ENCODE measurements at places on chromosomes 11 and 22.

GRCh38 chr11:9462172-9462799, 1.5 kb downstream of the ZNF143 start:
- no peak for DNase-seq

GRCh38 chr22:30426388-30427353, 1.1 kb downstream of the MTFP1 start:
- peak; percentile 75 for DNase-seq

- no peak for DNase-seq
Measured at GRCh38 chr11:33842236-33842915, 49.5 kb downstream of the LMO2 start.

GRCh38 chr11:125621995-125622394, 3.0 kb upstream of the CHEK1 start:
- no peak for DNase-seq

DNA sequence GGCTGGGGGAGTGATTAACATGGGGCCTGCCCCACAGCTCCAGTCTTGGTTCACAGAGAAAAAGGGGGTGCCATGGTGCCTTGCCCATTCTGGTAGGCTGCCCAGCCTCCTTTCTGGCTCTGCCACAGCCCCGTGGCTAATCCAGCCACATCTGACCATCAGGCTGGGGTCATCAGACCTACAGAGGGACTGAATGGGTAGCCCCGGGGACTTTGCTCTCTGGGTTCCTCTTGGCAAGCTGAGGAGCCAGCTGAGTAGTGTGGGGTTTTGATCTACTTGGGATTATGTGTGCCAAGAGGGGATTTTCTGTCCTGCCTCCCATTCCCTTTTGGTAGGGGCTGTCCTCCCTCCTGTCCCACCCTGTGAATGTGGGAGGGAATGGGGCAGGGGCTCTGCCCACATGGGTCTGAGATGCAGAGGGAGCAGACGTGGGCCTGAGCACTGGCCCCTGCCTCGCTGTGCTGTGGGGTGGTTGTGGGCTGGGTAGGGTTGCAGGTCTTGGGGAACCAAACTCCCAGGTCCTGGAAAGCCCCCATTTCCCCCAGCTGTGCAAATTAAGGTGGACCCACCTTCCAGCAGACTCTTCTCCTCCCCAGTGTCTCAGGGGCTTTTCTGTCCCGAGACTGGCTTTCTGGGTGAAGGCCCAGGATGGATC, 32.0 kb downstream of the CD82 start:
- DNase-seq, result no peak

- no peak for DNase-seq
Measured at GRCh38 chr11:132072044-132072857, 701.8 kb downstream of the NTM start.

DNA sequence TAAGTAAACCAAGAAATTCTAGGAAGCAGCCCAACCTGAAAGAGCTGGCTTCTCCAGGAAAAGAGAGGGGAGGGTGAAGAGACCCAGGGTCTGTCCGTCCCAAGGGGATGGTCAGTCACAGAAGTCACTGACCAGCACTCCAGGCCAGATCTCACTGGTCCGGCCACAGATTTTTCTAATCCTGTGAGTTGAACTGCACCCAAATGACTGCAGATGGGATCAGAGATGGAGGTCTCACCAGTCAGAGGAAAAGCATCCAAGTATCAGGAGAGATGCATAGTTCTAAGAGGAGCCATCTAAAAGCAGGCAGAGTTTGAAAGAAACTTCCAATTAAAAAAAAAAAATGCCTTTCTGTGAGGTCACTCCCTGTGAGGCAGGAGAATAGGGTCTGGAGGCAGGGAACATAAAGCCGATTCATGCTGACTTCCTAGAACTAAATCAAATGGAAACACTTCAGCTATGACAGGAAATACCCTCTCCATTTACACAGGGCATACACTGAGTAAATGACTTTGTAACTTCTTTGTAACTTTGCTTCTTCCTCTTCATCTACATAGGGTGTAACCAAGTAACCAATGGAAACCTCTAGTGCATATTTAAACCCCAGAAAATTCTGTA, 144.5 kb downstream of the CCDC34 start:
- no peak for DNase-seq

Data from CD8-positive, alpha-beta T cell (primary cell).